Stimulated activated CD8-positive, alpha-beta memory T cell treated with anti-CD3 and anti-CD28 coated beads, Interleukin-4, amount 100 ng/mL, for 48 hours (primary cell): ENCODE measurements at places on chromosomes 5 and 9.

DNA sequence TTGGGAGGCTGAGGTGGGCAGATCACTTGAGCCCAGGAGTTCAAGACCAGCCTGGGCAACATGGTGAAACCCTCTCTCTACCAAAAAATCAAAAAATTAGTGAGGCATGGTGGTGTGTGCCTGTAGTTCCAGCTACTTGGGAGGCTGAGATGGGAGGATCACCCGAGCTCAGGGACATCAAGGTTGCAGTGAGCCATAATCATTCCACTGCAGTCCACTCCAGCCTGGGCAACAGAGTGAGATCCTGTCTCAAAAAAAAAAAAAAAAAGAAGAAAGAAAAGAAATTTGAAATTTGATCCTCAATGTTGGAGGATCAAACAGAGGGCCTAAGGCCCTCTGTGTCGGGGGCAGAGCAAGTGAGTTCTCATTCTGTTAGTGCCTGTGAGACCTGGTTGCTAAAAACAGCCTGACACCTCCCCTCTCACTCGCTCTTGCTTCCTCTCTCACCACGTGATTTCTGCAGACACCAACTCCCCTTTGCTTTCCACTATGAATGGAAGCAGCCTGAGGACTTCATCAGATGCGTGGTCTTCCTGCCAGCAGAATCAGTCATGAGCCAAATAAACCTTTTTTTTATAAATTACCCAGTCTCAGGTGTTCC is 8.4 kb upstream of the GOLPH3 start:
- DNase-seq, result no peak

- no peak for DNase-seq
These were observed 53.2 kb downstream of the NAA35 start for GRCh38 chr9:85994191-85994590.

- DNase-seq, result no peak
These were observed 147.0 kb upstream of the ZNF366 start for GRCh38 chr5:72654231-72654630.

DNA sequence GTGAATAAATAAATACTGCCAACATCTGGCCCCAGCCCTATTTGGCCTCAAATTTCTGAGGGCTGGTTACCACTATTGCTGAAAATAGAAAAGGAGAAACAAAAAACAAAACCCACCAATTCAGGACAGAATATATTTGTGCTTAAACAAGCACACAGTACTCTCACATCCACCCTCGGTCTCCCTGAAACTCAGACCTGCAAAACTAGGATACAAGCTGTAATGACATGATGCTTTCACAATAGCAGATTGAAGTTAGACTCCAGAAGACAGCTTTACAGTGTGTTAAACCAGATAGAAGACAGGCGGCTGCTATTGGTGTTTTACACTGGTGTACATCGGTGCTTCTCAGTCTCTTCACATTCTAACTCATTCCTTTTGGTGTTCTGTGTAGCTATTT is 214.9 kb upstream of the DMRT1 start:
- DNase-seq, result no peak

- DNase-seq, result no peak
These were observed 15.5 kb downstream of the CSF1R start for GRCh38 chr5:150070821-150071220.

DNA sequence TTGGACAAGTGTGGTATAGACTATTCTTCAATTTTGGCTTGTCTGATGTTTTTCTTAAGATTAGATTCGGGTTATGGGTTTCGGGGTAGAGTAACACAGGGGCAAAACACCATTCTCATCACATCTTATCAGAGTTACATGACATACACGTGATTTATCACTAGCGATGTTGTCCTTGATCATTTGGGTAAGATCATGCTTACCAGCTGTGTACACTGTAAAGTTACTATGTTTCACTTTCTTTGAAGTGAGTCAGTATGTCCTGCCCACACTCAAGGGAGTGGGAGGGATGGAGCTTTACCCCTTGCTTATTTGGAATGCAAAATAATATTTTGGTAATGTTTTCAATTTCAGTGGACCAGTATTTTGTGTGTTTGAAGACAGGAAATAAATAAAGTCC is 101.8 kb upstream of the TAF11L2 start:
- no peak for DNase-seq

- DNase-seq, result no peak
These were observed 18.4 kb upstream of the IQGAP2 start for GRCh38 chr5:76384705-76385104.

DNA sequence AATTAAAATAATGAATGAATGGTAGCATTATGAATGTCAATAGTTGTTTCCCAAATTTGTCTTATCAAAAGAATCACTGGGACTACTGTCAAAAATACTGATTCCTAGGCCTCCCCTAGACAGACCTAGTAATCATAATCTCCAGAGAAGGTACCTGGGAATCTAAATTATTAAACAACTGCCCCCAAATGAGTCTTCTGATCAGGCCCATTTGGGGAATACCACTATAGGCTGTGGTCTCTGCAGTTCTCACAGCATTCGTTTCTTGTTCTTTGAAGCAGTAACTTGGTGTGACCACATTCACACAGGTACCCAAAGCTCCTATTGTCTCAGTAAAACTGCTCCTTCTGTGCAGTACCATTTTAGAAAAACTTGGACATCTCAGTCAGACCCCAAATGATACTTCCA is 230.9 kb downstream of the PIK3R1 start:
- DNase-seq, result no peak

- peak; percentile 60 for DNase-seq
These were observed 72.0 kb downstream of the ANKRD33B start for GRCh38 chr5:10635867-10636350.

DNA sequence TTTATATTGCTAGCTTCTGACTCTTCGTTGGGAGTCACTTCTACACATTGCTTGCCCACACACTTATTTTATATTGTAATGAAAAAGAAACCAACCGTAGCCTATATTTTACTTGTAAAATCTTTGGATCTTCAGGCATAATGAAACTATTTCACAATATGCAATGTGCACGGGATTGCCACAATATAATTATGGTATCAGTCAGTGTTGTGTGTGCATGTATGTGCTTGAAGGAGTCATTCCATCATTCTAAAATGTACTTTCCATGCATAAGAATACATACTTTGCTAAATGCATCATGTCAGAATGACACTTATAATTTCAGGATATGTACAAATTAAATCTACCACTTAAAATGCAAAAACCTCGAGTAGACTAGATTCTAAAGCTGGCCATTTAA is 64.0 kb upstream of the TLE4 start:
- DNase-seq, result no peak

DNA sequence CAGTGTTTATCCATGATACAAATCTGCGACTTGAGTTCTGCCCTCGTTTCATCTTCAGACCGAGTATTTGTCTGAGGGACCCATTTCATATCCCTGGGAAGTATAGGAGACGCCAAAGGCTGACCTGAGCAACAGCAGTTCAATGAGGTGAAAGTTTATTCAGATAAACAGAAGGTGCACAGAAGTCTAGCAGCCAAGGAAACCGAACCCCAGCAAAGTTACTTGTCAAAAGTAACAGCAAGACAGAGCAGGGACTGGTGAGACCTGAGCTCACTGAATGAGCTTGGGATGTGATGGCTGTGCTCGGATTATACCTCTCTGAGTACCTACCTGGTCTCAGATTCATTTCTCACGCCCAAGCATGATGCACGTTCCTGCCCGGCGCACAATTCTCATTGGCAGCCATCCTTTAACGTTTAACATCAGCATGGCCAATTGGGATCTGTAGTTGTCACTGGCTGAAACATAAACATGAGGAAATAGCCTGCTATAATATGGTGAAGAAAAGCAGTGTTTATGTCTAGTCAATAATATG is 599 bp downstream of the LYRM7 start:
- DNase-seq, result peak; percentile 38

GRCh38 chr5:53877243-53877642 is 316.8 kb downstream of the NDUFS4 start:
- DNase-seq, result no peak

GRCh38 chr9:35168963-35169362 is 7.2 kb downstream of the UNC13B start:
- no peak for DNase-seq

GRCh38 chr5:14249258-14250082 is 106.3 kb downstream of the TRIO start:
- DNase-seq, result no peak

DNA sequence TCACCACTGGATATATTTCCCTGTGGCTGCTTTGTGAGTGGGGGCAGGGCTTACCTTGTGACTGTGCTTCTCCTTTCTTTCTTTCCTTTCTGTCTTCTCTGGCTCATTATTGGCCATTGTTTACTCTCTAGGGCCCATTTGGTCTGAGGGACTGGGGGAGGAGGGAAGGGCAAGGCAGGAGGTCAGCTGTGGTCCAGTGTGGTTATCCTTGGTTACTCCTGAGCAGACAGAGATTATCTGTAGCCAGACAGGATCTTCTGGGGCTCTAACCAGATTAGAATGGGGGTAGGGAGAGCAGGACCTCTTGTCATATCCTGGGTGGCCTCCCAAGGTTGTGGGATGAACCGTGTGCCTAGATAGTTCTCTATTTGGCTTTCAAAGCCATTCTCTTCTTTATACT is 71.2 kb downstream of the ANKRD55 start:
- no peak for DNase-seq

GRCh38 chr9:98087420-98088354 is 31.2 kb downstream of the NANS start:
- peak; percentile 48 for DNase-seq

DNA sequence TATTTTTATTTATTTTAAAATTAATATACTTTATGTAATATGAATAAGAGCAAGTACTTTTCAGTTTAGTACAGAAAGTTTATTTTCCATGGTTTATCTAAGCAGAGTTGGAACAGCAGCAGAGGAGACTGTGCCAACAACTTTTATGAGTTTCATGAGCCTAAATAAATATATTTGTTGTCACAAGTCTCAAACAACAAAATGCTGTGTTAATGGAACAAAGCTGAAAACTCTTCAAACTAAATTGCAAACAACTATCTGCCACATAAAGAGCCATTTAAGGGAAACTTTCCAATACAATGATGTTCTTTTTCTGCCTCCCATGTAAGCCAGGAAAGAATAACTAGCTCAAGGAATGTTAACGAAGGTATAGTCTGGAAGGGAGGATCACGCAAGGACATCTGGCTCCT is 96.1 kb downstream of the FBN2 start:
- no peak for DNase-seq
